Dermis microvascular lymphatic vessel endothelial cell (primary cell): ENCODE measurements at places on chromosomes 5 and 9. TPM values are rescaled to one million over a fixed set of nuclear protein-coding genes. Genes with fewer than 3 reads are reported as not detected.

The DBH gene
- total RNA-seq: not detected in 2 replicates

The ANKDD1B gene
- total RNA-seq: 0.38 and 0.51 TPM in 2 replicates

The ATOSB gene
- total RNA-seq: 6.0 and 8.3 TPM in 2 replicates

The PCDHB4 gene
- total RNA-seq: under 0.01 and 0.13 TPM in 2 replicates
